Activated T-helper 2 cell treated with anti-CD3 and anti-CD28 coated beads, Interferon-gamma antibody, Interleukin-2, Interleukin-4, amounts not matched to agents 10 μg/mL and 5 μg/mL and 100 μg/mL, durations not matched to agents 14 hours and 24 hours and 36 hours (primary cell): ENCODE measurements at places on chromosomes 13 and 19. TPM values are rescaled to one million over a fixed set of nuclear protein-coding genes. Genes with fewer than 3 reads are reported as not detected.

GPR108 gene
- total RNA-seq, result 90.4 and 95.4 TPM in 2 replicates

ADPRHL1 gene
- 0.64 TPM in 2 replicates for total RNA-seq

EDNRB gene
- not detected in 2 replicates for total RNA-seq

OR7D2 gene
- 0.37 and 0.62 TPM in 2 replicates for total RNA-seq

EID2B gene
- 3.5 and 4.1 TPM in 2 replicates for total RNA-seq

CATSPERD gene
- total RNA-seq, result not detected in 2 replicates

CYP2F1 gene
- not detected in 2 replicates for total RNA-seq

ICAM5 gene
- total RNA-seq, result 2.6 and 3.5 TPM in 2 replicates

PSG3 gene
- total RNA-seq, result not detected in 2 replicates

SHISA7 gene
- total RNA-seq, result not detected in 2 replicates

TEX26 gene
- not detected in 2 replicates for total RNA-seq

MAP2K2 gene
- total RNA-seq, result 131 and 141 TPM in 2 replicates

LYL1 gene
- 5.5 and 5.6 TPM in 2 replicates for total RNA-seq

RNASEH2A gene
- total RNA-seq, result 38.3 and 40.6 TPM in 2 replicates

FUT3 gene
- total RNA-seq, result not detected in 2 replicates

GNA15 gene
- total RNA-seq, result 174 and 176 TPM in 2 replicates

FXYD1 gene
- total RNA-seq, result 0.71 TPM in 1 of 2 replicates, not detected in the other

ZNF98 gene
- not detected in 2 replicates for total RNA-seq

LRFN3 gene
- 10.7 and 10.8 TPM in 2 replicates for total RNA-seq

PRSS57 gene
- total RNA-seq, result not detected in 2 replicates

IZUMO1 gene
- total RNA-seq, result 0.21 TPM in 1 of 2 replicates, not detected in the other

BCL3 gene
- total RNA-seq, result 83.5 and 85.2 TPM in 2 replicates

KASH5 gene
- total RNA-seq, result 0.14 and 0.28 TPM in 2 replicates

FUT1 gene
- total RNA-seq, result 0.27 and 0.64 TPM in 2 replicates

LILRB4 gene
- 0.32 and 0.46 TPM in 2 replicates for total RNA-seq

RNF17 gene
- total RNA-seq, result not detected in 2 replicates

TMEM150B gene
- 0.41 and 0.46 TPM in 2 replicates for total RNA-seq

GFY gene
- not detected in 2 replicates for total RNA-seq

SERP2 gene
- total RNA-seq, result 0.25 TPM in 1 of 2 replicates, not detected in the other

RASGRP4 gene
- 17.6 and 20.0 TPM in 2 replicates for total RNA-seq

SPACA4 gene
- not detected in 2 replicates for total RNA-seq

CPB2 gene
- not detected in 2 replicates for total RNA-seq

FGF22 gene
- not detected in 2 replicates for total RNA-seq

RYR1 gene
- 8.0 and 8.7 TPM in 2 replicates for total RNA-seq

NCAN gene
- total RNA-seq, result 0.23 TPM in 1 of 2 replicates, not detected in the other

EGLN2 gene
- 98.5 and 104 TPM in 2 replicates for total RNA-seq

ZNF540 gene
- total RNA-seq, result 0.41 and 0.46 TPM in 2 replicates

PTGER1 gene
- total RNA-seq, result 1.1 and 1.6 TPM in 2 replicates

DNAAF3 gene
- 0.23 and 0.27 TPM in 2 replicates for total RNA-seq

XPO4 gene
- 25.5 and 28.0 TPM in 2 replicates for total RNA-seq

S1PR2 gene
- 10.1 and 10.8 TPM in 2 replicates for total RNA-seq

RPL18 gene
- total RNA-seq, result 1,853 and 1,861 TPM in 2 replicates

TSHZ3 gene
- 0.66 and 1.3 TPM in 2 replicates for total RNA-seq

TTC9B gene
- total RNA-seq, result not detected in 2 replicates

RASIP1 gene
- total RNA-seq, result 0.57 and 1.0 TPM in 2 replicates

RASL11A gene
- total RNA-seq, result 1.3 and 1.7 TPM in 2 replicates

OLFM4 gene
- total RNA-seq, result not detected in 2 replicates

RASAL3 gene
- 107 TPM in 2 replicates for total RNA-seq

SETDB2 gene
- total RNA-seq, result 10.8 and 11.0 TPM in 2 replicates

SIGLEC9 gene
- total RNA-seq, result 0.18 TPM in 1 of 2 replicates, not detected in the other

GPR12 gene
- not detected in 2 replicates for total RNA-seq

MUC16 gene
- total RNA-seq, result not detected in 2 replicates

PEAK3 gene
- total RNA-seq, result 0.11 and 0.18 TPM in 2 replicates

IFI30 gene
- 37.0 and 41.2 TPM in 2 replicates for total RNA-seq

SYNE4 gene
- total RNA-seq, result 1.9 and 2.6 TPM in 2 replicates

MEDAG gene
- total RNA-seq, result not detected in 2 replicates

ZFP14 gene
- total RNA-seq, result 2.0 and 2.4 TPM in 2 replicates

GET3 gene
- total RNA-seq, result 62.7 and 62.8 TPM in 2 replicates
